ENCODE measurements at places on chromosomes 12 and 14.
A peak's percentile ranks its signal among the peaks of the same experiment; 100 is the strongest.

DNA sequence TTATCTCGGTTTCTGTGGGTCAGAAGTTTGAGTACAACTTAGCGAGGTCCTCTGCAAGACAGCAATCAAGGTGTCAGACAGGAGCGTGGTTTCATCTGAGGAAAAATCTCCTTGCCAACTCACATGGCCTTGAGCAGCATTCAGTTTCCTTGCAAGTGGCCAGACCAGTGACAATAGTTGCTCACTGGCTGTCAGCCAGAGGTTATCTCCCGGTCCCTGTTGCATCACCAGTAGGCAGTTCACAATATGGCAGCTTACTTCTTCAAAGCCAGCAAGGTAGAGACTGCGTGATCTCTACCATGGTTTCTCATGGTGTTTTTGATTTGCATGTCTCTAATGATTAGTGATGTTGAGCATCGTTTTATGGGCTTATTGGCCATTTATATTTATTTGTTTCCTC, 143.8 kb upstream of the DAAM1 start:
- no peak for DNase-seq

DNA sequence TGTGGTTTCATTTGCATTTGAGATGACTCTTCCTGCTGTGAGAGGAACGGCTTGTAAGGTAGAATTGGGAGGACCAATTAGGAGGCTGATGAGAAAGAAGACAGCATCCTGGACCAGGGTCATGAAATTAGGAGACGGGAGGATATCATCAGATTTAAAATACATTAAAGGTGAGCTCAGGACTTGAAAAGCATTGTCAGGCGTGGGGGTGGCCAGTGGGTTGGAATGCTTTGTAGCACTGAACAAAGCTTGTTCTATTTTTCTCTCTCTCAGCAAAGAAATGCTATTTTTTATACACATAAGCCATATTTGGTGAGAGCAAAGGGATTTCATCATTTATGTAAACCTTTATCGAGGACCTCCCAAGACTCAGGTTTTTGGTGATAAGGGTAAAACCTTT, 157.5 kb downstream of the TMEM132D start:
- DNase-seq, result no peak

- no peak for DNase-seq
Observed at GRCh38 chr12:109858764-109859163, 21.6 kb downstream of the GLTP start.

DNA sequence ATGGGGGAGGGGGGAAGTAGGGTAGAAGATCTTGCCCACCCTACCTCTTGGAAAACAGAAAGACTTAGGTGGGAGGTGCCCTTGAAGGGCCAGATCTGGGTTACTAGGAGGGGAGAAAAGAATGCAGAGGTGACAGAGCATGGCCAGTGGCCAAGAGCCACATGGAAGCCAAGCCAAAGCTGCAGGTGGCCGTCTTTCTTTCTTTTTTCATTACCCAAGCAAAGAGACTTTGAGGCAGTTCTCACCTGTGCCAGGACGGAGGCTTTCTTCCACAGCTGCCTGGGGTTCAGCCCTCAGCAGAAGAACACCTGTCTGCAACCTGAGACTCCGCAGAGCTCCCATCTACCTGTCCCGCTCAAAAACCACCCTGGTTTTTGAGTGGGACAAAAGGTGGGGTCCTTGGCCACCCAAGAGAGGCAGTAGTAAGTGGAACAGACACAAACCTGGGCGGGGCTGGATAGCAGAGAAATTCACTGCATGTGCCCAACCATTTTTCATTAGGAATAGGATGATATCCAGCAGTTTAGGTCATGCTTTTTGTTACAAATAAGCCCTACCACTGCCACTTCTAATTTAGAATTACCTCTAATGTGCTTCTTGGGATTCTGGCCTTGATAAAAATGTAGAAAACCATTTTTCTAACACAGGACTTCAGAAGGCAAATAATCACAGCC, 116.5 kb downstream of the DYRK2 start:
- DNase-seq, result peak; percentile 51

DNA sequence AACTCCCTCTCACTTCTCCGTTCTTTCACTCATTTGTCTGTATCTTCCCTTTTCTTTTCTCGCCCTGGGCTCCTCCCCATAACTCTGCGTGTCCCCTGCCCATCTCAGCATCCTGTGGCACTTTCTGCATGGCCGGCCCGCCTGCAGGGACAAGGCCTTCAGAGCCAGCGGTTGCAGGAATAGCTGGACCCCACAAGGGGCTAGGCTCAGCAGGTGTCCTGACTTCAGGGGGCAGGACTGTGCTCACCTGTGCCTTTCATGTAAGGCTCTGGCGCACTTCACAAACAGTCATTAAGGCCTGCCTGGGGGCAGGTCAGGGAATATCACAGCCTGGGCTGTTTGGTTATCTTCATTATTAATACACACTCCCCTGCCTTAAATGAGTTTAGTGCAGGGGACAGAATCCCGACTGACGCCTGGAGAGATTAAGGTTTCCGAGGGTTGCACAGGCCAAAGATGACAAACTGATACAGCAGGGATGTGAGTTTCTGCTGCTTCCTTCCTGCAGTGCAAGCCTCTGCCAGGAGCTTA, 768.8 kb upstream of the TBX3 start:
- DNase-seq, result no peak

DNA sequence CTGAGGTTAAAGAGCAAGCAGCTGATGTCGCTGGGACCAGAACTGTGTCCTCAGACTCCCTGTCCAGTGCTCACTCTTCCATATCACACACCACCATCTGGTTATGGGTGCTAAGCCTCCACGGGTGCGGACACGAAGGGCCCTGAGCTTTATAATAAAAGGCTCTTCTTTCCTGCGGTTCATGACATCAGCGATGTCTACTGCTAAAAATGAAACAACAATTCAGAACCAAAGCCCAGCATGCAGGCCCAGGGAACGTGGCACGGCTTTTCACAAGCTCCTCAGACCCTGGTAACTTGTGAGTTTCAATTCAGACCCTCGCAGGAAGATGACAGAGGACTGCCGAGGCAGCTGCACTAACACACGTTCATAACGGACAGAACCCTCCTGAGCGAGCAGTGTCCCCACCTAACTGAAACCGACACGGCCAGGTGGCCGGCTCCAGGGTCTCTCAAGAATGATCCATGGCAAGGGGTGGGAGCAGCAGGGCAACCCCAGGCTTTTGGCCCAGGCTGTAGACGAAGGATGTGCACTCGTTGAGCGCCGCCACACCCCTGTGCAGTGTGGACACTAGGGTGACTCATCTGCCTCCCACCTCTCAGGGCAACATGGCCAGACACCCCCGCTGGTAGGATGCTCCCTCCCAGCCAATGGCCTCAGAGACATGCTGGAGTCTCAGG, 180.3 kb downstream of the CALM1 start:
- no peak for DNase-seq

GRCh38 chr14:96162265-96162664, 42.4 kb upstream of the BDKRB2 start:
- DNase-seq, result no peak

GRCh38 chr14:30305346-30305745, 253.6 kb upstream of the G2E3 start:
- DNase-seq, result no peak

DNA sequence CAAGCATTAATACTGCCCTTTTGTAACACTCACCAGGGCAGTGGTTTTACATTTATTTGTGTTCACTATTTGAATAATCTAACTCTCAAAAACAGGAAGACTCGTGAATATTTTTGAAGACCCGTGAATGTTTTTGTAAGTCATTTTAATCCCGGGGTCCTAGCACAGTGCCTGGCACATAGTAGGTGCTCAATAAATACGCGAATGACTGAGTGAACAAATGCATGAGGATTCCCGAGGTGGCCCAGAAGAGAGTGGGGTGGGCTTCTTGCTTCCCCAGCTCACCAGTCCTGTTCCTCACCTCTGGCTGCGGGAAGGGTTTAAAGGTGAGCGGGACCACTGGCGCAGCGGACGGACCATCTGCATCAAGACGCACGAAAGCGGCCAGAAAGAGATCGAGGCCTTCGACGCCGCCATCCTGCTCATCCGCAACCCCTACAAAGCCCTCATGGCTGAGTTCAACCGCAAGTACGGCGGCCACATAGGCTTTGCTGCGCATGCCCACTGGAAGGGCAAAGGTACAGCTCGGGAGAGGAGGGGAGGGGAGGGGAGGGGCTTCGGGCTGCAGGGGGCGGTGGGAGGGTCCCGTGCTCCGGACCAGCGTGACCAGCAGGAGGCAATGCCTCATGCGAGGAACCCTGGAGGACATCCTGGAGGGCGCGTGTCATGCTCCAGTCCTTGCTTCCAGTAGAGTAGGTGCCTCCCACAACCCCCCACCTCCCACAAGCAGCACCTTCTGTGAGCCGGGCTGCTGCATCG, 98.9 kb downstream of the CMKLR1 start:
- DNase-seq, result no peak

DNA sequence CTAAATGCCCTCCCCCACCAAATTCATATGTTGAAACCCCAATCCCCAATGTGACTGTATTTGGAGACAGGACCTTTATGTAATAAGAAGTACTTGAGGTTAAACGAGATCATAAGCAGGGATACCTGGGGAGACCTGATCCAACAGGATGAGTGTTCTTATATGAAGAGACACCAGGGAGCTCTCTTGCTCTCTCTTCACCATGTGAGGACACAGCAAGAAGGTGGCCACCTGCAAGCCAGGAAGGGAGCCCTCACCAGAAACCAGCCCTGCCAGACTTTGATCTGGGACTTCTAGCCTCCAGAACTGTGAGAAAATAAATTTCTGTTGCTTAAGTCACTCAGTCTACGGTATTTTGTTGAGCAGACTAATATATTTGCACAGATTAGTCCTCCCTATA, 113.6 kb downstream of the NUAK1 start:
- DNase-seq, result no peak

DNA sequence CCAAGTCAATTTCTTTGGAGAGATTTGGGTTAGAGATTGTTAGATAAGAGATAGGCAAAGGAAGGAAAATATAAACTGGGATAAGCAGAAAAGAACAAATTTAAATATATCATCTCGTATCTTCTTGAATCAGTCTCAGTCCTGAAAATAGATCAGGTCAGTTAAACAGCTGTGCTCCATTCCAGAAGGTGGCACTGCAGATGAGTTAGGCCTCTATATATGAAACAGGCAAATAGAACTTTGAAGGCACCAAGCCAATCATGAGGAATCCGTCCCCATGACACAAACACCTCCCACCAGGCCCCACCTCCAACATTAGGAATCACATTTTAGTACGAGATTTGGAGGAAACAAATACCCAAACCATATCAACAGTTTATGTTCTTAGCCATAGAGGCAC, 605.5 kb upstream of the USP15 start:
- no peak for DNase-seq

DNA sequence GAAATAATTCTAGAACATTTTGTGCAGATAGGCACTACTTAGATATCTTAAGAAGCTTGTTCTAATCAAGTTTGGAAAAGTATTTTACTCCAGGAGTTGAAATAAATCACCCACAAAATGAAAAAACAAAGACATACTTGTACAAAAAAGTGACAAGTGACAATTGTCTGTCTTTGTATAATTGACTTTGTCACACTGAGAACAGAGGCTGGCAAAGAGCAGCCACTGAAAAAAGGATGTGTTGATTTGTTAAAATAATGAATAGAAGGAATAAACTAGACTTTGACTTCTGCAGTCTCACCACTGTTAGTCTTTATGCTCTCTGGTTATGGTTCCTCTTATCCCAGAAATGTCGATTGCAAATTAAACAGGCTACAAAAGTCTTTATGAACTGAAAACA, 77.6 kb downstream of the PTPRR start:
- no peak for DNase-seq

DNA sequence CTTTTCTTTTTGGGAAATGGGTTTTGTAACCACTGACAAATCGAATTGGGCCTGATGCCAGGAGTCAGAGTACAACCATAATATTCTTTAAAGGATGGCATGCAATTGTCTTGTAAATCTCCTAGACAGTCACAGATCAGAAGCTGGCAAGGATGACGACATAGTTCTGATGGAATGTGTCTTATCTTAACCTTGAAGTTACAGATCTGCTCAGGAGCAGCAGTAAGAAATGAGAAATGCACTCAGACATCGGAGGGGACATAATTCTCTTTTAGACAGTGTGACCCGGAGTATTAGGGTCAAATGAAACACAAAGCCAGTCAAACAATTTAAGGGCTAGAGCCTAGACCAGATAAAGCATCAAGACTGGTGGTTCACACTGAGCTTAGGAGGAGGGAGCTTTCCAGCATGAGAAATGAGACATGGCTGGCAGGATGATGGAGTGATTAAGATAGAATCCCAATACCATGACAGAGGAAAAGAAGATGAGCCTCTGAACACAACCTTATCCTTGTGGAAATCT, 17.5 kb downstream of the CBX5 start:
- DNase-seq, result no peak

DNA sequence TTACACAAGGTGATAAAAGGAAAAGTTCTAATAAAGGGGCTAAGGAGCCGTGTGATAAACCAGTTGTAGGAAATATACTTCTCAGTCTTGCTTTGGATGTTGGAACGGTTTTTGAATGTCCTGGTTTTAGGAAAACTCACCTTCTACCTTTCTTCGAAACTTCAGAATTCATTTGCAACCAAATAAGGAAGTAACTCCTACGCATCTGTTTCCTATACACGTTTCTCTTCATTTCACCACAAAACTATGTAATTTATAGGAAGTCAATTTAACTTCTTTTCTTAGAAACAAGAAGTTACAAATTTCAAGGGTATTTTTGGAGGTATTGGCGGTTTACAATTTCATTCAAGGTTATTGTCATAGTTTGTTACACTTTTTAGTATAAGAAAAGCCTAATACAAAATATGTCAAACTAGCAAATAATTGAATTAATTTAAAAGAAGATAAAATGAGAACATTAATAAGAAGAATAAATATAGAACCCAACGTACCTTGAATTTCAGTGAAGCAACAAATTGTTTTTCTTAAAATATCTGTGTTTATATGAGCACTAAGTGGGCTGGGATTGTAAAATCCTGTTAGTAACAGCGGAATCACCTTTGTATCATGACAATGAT, 33.2 kb upstream of the CD69 start:
- DNase-seq, result no peak

GRCh38 chr12:89345830-89346740, 6.2 kb downstream of the DUSP6 start:
- peak; percentile 85 for DNase-seq

GRCh38 chr12:52579468-52580465, 6.1 kb upstream of the KRT74 start:
- DNase-seq, result peak; percentile 15

DNA sequence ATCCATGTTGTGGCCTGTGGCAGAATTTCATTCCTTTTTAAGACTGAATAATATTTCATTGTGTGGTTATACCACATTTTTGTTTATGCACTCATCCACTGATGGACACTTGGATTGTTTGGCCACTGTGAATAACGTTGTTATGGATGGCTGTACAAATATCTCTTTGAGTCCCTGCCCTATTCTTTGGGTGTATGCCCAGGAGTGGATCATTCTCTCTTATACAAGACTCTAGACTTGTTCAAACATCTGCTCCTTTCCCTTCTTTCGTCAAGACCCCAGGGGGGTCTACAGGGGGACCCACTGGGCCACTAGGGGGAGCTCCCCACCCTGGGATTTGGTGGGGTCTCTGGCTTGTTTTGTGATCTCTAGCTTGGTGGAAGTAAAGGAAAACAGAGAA, 77.4 kb downstream of the FBXL14 start:
- DNase-seq, result no peak

GRCh38 chr12:44775901-44776300, 100.2 kb downstream of the NELL2 start:
- DNase-seq, result no peak

Measured in DMS79 treated with DMSO at 0.1 percent for 48 hours (cell line).